ENCODE measurements at places on chromosomes 16 and 17. TPM values are rescaled to one million over a fixed set of nuclear protein-coding genes. Genes with fewer than 3 reads are reported as not detected.

GRB2 gene
- 49.3 TPM for total RNA-seq

ITGB3 gene
- 17.6 TPM for total RNA-seq

CIITA gene
- total RNA-seq = not detected

VMP1 gene
- 272 TPM for total RNA-seq

KRT32 gene
- not detected for total RNA-seq

SLFN12 gene
- 48.6 TPM for total RNA-seq

DNAI2 gene
- total RNA-seq = not detected

ZNF385C gene
- not detected for total RNA-seq

WSCD1 gene
- not detected for total RNA-seq

BCL6B gene
- not detected for total RNA-seq

PYY gene
- total RNA-seq = not detected

NPIPB6 gene
- 0.18 TPM for total RNA-seq

TNFSF13 gene
- total RNA-seq = 0.56 TPM

SCRN2 gene
- total RNA-seq = 14.7 TPM

ZNF18 gene
- total RNA-seq = 11.7 TPM

C1QTNF8 gene
- not detected for total RNA-seq

PABPN1L gene
- not detected for total RNA-seq

ACSF2 gene
- total RNA-seq = 18.5 TPM

SDK2 gene
- under 0.01 TPM for total RNA-seq

PNMT gene
- not detected for total RNA-seq

HOXB7 gene
- 3.3 TPM for total RNA-seq

KRT39 gene
- not detected for total RNA-seq

IRF8 gene
- not detected for total RNA-seq

AGRP gene
- not detected for total RNA-seq

AOC3 gene
- total RNA-seq = not detected

OR4D1 gene
- not detected for total RNA-seq

CCL13 gene
- not detected for total RNA-seq

TPPP3 gene
- 0.54 TPM for total RNA-seq

NACA2 gene
- total RNA-seq = not detected
